ENCODE measurements at places on chromosomes 16 and 17.

- no peaks in the 10 kb centered on the region for H3K27me3 ChIP-seq
- peak; percentile 89 for DNase-seq
- H3K27ac ChIP-seq: no peak overlapping the region
- no peaks in the 10 kb centered on the region for H3K4me1 ChIP-seq
- no peak overlapping the region for H3K4me3 ChIP-seq
These were observed 122.3 kb downstream of the SSH2 start for GRCh38 chr17:29807520-29808361.

GRCh38 chr17:12667299-12667958 lies 1.7 kb downstream of the MYOCD start:
- H3K4me1 ChIP-seq: peaks cover 7% of the 10 kb centered on the region
- H3K36me3 ChIP-seq: no peaks in the 10 kb centered on the region
- peak overlapping the region; percentile 85 for H3K4me3 ChIP-seq
- peaks cover 8% of the 10 kb centered on the region for H3K27me3 ChIP-seq
- DNase-seq: peak; percentile 88
- H3K27ac ChIP-seq: no peak overlapping the region

DNA sequence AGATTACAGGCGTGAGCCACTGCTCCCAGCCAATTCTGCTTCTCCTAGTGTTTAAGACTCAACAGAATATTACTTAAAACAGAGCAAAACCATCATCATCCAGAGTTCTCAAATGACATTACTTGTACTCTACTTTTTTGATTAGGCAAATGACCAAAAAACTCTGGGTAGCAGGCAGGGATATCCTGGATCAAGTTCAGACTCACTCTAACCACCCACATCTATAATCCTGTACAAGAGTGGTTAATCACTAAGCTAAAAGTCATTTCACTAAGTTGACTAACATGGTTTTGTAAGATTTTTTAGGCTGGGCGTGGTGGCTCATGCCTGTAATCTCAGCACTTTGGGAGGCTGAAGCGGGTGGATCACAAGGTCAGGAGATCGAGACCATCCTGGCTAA lies 6.8 kb downstream of the NAE1 start:
- peaks cover 83% of the 10 kb centered on the region for H3K36me3 ChIP-seq
- no peak for DNase-seq

GRCh38 chr17:5249615-5250014 lies 15.0 kb upstream of the SCIMP start:
- H3K27me3 ChIP-seq: no peaks in the 10 kb centered on the region
- no peaks in the 10 kb centered on the region for H3K4me1 ChIP-seq
- H3K4me3 ChIP-seq: no peak overlapping the region
- no peak overlapping the region for H3K27ac ChIP-seq
- H3K36me3 ChIP-seq: no peaks in the 10 kb centered on the region

DNA sequence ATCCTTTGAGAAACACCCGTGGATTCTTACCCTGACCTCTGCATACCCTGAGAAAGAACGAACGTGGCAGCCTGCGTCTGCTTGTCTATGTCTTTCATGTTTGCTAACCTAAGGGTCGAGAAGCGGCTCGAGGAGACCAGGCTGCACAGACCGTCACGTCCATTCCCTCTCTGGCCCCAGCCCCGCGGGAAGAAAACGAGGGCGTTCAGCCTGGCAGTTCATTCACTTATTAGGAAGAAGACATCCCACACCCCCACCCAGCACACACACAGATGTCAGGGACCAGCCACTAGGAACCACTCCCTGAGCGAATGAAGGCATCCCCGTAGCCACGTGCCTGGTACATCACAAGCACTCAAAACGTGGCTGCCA lies 655 bp upstream of the MTHFSD start:
- no peaks in the 10 kb centered on the region for H3K4me1 ChIP-seq
- peak; percentile 44 for DNase-seq
- peaks cover 19% of the 10 kb centered on the region for H3K36me3 ChIP-seq
- peak overlapping the region; percentile 89 for H3K4me3 ChIP-seq
- H3K27me3 ChIP-seq: peaks cover 8% of the 10 kb centered on the region

- no peaks in the 10 kb centered on the region for H3K27me3 ChIP-seq
- no peaks in the 10 kb centered on the region for H3K36me3 ChIP-seq
- DNase-seq: peak; percentile 41
- H3K27ac ChIP-seq: no peak overlapping the region
These were observed 37.1 kb downstream of the TNFRSF13B start for GRCh38 chr17:16934836-16935235.

DNA sequence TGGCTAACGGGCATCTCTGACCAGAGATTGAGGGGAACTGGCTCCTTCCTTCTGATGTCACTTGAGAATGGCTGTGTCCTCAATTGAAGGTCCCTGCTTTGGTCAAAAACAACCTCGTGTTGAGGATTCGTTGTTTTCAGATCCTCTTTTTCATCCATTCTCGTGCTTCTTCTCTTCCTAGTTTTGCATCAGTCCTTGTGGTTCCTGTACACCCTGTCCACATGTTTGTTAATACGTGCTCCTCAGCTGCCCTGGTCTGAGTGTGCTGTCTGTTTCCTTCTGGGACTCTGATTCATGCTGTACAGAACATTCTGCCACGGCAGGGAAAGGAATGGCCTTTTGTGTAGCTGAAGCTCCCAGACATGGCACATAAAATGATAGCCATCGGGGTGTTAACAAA lies 863.2 kb upstream of the GOT2 start:
- H3K27ac ChIP-seq: no peak overlapping the region
- H3K4me3 ChIP-seq: no peak overlapping the region
- no peaks in the 10 kb centered on the region for H3K36me3 ChIP-seq
- no peak for DNase-seq
- H3K4me1 ChIP-seq: no peaks in the 10 kb centered on the region

DNA sequence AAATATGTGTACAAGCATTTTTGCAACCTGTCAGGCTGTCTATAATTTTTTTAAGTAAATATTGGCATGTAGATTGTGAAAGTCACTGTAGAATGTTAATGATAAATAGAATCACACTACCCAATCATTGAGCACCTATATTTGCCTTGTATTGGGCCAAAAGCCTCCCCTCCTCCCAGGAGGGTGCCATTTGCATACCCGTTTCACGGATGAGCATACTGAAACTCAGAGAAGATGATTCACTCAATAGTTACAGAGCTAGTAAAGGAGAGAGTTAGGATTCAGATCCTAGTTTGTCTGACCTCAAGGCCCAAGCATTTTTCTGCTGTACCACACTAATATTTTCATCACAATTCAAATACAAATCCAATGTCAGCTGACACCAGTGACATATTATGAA lies 299.7 kb upstream of the CDH11 start:
- no peak for DNase-seq
- H3K4me3 ChIP-seq: no peak overlapping the region
- H3K27me3 ChIP-seq: no peaks in the 10 kb centered on the region

GRCh38 chr17:33977729-33978514 lies 277.2 kb upstream of the CCL2 start:
- peak; percentile 39 for DNase-seq
- no peak overlapping the region for H3K4me3 ChIP-seq
- peaks cover 10% of the 10 kb centered on the region for H3K4me1 ChIP-seq
- H3K27ac ChIP-seq: no peak overlapping the region
- H3K27me3 ChIP-seq: no peaks in the 10 kb centered on the region
- no peaks in the 10 kb centered on the region for H3K36me3 ChIP-seq

DNA sequence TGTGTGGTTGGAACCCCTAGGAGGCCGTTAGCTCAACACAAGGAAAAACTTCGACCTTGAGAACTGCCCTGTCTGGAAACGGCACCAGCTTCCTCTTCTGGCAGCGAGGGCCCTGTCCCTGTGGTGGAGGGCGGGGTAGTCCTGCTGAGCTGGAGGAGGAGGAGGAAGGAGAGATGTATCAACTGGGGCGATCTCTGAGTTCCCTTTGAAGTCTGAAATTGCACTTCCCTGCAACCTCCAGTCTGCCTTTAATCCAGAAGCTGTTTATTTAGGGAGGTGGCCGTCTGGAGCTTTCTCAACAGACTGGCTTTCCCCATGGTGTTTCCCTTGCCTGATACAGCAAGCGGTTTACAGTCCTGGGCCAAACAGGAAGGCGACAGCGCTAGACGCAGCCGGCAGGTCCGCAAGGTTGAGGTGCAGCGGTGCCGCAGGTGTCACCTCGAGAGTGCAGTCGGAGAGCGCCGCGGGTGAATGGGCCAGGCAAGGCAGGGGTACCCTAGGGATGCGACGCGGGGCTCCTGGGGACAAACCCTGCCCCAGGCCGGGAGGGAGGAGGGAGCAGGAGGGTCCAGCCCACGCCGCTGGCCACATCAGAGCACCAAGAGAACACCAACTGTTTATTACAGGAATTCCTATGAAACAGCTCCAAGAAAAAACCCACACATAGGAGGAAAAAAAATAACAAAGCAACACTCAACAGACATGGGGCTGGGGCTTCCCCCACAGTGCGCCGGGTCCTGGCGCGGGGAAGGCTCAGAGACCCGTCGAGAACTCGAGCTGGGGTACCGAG lies 11.4 kb upstream of the MRPS23 start:
- H3K36me3 ChIP-seq: peaks cover 2% of the 10 kb centered on the region
- peak overlapping the region; percentile 79 for H3K4me3 ChIP-seq
- peak; percentile 88 for DNase-seq
- H3K27me3 ChIP-seq: no peaks in the 10 kb centered on the region

DNA sequence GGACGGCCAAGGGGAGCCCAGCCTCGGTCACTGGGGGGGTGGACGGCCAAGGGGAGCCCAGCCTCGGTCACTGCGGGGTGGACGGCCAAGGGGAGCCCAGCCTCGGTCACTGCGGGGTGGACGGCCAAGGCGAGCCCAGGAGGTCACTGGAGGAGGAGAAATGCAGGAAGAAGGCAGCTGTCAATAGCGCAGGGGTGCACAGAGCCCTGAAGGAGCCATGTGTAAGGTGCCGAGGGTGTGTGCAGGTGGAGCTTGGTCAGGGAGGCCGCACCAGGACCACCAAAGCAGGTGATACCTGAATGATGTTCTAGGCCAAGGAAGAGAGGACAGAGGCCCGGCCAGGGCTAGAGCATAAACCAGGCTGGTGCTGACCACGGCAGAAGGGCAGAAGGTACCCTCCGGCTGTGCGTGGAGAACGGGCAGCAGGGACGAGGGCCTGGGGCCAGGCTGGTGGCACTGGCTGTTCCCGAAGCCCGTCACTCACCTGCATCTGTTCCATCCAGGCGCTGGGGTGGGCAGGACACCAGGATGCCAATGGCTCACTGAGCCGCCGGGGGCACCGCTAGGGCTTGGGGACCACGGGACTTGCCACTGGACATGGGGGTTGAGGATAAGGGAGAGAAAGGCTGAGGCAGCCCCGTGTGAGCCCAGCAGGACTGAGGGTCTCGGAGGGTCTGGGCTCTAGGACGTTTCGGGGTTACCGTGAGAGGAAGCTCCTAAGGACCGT lies 5.9 kb upstream of the CCDC57 start:
- H3K36me3 ChIP-seq: no peaks in the 10 kb centered on the region
- H3K4me1 ChIP-seq: no peaks in the 10 kb centered on the region
- DNase-seq: peak; percentile 50
- no peaks in the 10 kb centered on the region for H3K27me3 ChIP-seq
- no peak overlapping the region for H3K27ac ChIP-seq

DNA sequence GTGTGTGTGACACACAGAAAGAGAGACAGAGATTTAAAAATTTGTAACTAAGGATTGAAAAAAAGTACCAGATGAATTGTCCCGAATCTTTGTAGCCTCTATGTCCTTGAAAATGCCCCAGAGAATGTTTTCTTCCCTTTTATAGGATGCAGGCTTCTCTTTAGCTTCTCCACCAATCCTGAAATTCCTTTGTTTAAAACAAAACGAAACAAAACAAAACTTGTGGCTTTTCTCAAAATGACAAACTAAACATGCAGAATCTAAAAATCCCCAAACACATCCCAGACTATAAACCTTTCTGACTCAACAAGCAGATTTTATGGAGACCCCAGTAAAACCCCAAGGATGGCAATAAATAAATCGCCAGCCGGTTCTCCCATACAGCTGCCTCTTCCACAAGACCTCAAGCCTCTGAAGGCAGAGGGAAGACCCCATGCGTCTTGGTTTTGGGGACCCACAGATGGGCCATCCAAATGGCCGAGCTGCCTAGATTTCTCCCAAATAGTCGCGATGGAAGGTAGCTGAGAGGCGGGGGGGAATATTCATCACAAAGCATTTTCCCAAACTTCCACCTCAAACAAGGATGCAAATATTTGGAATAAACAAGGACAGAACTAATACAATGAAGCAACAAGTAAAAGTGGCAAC lies 269.5 kb upstream of the FOXF1 start:
- peaks cover 5% of the 10 kb centered on the region for H3K27me3 ChIP-seq
- H3K4me1 ChIP-seq: no peaks in the 10 kb centered on the region
- H3K27ac ChIP-seq: no peak overlapping the region
- no peak overlapping the region for H3K4me3 ChIP-seq
- H3K36me3 ChIP-seq: no peaks in the 10 kb centered on the region
- DNase-seq: no peak

GRCh38 chr17:34562387-34562786 lies 17.0 kb upstream of the TMEM132E start:
- H3K4me1 ChIP-seq: no peaks in the 10 kb centered on the region
- peaks cover 88% of the 10 kb centered on the region for H3K27me3 ChIP-seq
- no peak overlapping the region for H3K4me3 ChIP-seq
- peak; percentile 82 for DNase-seq

GRCh38 chr17:32901743-32902142 lies 24.8 kb upstream of the MYO1D start:
- no peaks in the 10 kb centered on the region for H3K27me3 ChIP-seq
- no peak for DNase-seq
- H3K27ac ChIP-seq: no peak overlapping the region
- no peak overlapping the region for H3K4me3 ChIP-seq
- H3K36me3 ChIP-seq: no peaks in the 10 kb centered on the region

- H3K27me3 ChIP-seq: no peaks in the 10 kb centered on the region
- H3K4me1 ChIP-seq: peaks cover 5% of the 10 kb centered on the region
- no peak for DNase-seq
- no peak overlapping the region for H3K27ac ChIP-seq
- H3K36me3 ChIP-seq: no peaks in the 10 kb centered on the region
These were observed 60.5 kb downstream of the ADCY9 start for GRCh38 chr16:4055748-4056147.

GRCh38 chr17:76562734-76563148 lies 22.9 kb downstream of the PRCD start:
- peaks cover 55% of the 10 kb centered on the region for H3K36me3 ChIP-seq
- no peak for DNase-seq
- no peaks in the 10 kb centered on the region for H3K27me3 ChIP-seq
- H3K4me3 ChIP-seq: no peak overlapping the region
- no peak overlapping the region for H3K27ac ChIP-seq
